ENCODE measurements at places on chromosomes 6 and 20.

- DNase-seq: no peak
Observed at GRCh38 chr6:44404022-44404714, 16.7 kb downstream of the CDC5L start.

DNA sequence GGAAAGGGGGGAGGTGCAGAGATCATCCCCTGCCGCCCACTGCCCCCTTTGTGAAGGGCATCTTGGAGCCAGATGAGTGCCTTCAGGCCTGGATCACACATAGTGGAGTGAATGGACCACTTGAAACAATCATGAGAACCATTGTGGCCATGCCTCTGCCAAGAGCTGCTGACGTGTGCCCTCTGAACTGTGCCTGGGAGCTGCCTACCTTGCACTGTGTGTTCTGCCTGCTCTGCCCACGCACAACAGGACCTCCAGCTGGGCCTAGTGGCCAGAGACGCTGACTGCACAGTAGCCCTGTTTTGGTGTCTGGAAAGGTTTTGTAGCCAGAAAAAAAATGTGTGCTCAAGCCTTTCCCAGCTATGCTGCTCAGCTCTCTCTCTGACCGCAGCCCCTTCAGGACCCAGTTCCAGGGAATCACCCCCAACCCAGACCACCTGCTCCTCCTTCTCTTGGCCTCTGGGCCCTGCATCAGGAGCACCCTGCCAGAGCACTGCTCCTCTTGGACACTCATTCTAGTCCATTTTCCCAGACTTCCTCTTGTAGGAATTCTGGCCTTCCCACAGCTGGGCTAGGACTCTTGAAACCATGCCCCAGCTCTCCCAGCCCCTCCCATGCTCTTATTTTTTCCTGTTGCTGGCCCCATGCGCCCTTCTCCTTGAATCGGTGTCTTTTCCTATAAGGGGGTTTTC, 1.6 kb upstream of the ADIG start:
- DNase-seq: peak; percentile 82

DNA sequence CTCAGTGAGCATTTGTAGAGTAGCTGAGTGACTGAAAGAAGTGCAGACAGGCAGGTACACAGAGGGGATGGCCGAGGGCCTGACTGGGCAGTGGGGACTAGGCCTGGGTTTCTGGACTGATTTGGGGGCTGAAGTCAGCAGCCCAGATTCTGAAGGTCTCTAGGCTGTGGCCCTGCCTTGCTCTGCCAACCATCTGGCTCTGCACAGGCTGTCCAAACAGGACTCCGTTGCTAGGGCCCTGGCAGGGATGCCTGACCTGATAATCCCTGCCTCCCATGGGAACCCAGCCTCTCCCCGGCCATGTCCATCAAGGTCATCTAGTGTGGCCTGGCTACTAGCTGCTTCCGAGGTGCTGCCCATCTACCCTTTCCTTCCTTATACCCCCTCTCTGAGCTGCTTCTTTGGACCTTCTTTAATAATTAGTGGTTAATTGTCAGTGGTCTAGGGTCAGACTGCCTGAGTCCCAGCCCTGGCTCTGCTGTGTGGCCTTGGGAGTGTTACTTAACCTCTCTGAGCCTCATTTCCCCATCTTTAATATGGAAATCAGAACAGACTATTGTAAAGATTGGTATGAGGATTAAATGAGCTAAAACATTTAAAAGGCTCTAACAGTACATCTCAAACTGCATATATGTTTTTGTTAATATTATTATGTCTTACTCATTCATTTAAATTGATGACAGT, 137.9 kb downstream of the VEGFA start:
- no peak for DNase-seq

- DNase-seq: no peak
Observed at GRCh38 chr20:60209048-60209447, 250.8 kb downstream of the CDH26 start.

DNA sequence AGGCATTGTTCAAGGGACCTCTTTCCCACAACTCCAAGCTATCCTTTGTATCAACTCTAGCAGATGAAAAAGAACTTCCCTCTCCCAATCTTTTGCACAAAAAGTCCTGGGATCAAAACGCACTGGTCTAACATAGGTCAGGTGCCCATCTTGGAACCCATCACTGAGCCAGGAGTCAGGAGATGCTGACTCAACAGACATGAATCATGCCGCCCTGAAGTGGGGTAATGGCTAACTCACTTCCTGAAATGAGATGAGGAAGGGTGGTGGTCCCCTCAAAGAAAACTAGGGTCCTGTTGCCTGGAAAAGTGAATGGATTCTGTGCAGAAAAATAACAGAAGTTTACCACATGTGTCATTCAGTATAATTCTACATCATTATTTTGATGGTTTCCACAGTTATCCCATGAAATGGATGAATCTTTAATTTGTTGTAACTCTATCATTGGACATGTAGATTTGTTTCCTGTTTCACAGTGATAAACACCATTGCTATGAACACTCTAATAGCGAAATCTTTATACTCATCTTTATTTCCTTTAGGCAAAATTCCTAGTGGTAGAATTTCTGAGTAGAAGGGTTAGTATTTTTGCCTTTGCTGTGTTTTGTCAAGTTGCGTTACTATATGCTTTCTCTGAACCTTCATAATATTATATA, 151.3 kb downstream of the SLC16A10 start:
- no peak for DNase-seq

- DNase-seq: no peak
Observed at GRCh38 chr20:56788041-56788670, 159.1 kb downstream of the TFAP2C start.

GRCh38 chr6:166076625-166077024, 91.0 kb downstream of the TBXT start:
- DNase-seq: no peak

DNA sequence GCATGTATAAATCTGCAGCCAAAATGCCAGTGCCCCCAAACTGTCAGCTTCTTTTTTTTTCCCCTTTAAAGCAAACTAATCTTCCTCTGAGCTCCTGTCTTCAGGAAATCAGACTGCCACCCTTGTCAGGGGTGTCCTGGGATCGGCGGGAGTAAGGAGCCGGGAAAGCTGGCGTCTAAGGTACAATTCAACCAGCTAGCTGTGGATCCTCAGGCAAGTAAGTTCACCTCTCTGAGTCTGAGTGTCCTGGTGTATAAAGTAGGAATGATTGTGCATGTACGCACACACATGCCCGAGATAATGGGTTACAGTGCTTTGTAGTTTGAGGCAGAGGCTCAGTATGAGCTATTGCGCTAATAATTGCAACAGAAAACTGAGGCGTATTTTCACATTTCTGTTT, 98.3 kb downstream of the ANKRD60 start:
- DNase-seq: no peak

- DNase-seq: no peak
Observed at GRCh38 chr6:7546896-7547295, 5.4 kb downstream of the DSP start.

DNA sequence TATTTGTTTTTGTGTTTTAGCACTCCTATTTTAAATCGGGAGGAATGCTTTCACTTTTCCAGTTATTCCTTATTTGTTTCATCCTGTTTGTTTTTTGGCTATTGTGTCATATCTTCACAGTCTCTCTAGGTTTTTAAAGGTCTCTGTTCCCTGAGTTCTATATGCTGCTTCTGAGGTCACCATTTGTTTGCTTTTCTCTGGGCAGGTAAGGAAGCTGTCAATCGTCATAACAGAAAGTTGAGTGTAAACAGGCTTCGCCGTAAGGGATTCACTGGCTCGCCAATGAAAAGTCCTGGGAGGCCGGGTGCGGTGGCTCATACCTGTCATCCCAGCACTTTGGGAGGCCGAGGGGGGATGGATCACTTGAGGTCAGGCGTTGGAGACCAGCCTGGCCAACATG, 48.7 kb upstream of the RPS6KA2 start:
- DNase-seq: no peak

GRCh38 chr20:36496707-36497669, 44.3 kb upstream of the MYL9 start:
- DNase-seq: no peak

- peak; percentile 72 for DNase-seq
Observed at GRCh38 chr6:32047855-32048766, 9.9 kb downstream of the CYP21A2 start.

DNA sequence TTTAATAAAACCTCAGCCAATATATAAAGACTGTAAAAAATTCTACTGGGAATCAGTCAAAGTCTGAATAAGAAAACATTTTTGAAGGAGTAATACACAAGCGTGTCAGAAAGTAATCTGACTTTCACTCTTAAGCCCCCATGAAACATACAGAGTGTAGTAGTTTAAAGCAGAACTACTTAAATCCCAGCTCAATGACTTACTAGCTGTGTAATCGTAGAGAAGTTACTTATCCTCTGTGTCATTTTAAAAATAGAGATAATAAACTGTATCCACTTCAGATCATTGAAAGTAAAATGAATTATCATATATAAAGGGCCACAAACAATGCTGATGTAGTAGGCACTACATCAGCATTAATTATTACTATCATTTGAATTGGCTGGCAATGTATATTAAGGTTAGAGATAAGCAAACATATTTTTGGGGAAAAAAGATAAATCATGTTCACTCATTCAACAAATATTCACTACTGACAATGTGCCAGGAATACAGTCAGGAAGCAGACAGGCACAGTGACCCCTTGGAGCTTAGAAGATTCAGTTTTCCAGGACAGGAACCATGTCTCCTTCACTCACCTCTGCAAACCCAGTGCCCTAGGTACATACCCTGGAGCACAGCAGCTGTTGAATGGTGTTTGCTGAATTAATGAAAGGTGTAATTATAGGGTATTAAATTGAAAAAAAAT, 14.4 kb downstream of the REPS1 start:
- DNase-seq: no peak

DNA sequence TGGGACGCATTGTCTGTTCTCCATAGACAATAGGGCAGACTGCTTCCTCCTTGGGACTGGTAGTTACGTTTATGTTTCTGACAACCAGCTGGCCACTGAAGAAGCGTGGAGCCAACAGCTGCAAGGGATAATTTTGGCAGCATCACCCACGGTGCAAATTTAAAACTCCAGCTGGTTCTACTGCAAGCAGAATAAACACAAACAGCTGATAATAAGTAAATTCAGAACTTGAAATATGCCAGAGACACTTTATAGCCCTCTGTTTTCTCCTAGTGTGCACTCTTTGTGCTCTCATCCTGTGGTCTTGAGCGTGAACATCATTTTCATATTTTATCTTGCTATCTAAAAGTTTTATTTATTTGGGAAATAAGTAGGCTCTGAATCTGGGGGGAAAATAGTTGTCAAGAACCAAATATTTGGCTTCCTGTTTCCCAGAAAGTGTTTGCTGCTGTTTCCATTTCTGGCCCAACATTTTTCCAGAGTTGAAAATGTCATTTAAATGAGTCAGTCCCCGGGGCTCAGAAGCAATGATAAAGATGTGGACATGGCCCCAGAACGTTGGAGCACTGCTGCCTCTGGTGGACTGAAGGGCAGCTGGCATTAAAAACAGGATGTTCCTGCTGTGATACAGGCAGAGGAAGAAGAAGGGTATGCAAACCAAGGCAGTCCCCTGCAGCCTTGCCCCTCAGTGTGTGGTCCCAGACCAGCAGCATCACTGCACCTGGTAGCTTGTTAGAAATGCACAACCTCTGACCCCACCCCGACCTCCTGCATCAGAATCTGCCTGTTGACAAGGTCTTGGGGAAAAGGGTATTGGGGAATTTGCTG, 12.5 kb upstream of the THBD start:
- DNase-seq: peak; percentile 95

DNA sequence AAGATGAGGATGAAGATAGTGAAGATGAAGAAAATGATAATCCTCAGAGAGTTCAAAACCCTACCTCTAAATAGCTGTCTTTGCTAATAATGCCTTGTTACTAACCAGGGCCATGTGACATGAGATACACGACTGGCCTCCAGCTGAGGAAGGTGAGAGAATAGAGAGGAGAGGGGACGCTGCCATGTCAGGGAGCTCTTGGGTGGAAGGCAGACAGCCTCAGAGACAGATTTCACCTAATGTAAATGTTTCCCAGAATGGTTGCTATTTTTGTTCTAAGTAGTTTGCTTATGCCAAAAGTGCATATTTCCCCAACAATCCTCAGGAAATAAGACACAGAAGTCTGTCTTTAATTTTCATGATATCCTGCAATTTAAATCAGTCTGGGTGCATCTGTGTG, 138.4 kb downstream of the ELOVL4 start:
- DNase-seq: peak; percentile 86

All from muscle of leg (tissue), 16 donors.